ENCODE measurements at places on chromosomes 5 and 9.

- DNase-seq: no peak
Measured at GRCh38 chr9:100652850-100653249, 75.0 kb downstream of the CAVIN4 start.

- DNase-seq: no peak
Measured at GRCh38 chr9:131138676-131139075, 13.3 kb downstream of the NUP214 start.

DNA sequence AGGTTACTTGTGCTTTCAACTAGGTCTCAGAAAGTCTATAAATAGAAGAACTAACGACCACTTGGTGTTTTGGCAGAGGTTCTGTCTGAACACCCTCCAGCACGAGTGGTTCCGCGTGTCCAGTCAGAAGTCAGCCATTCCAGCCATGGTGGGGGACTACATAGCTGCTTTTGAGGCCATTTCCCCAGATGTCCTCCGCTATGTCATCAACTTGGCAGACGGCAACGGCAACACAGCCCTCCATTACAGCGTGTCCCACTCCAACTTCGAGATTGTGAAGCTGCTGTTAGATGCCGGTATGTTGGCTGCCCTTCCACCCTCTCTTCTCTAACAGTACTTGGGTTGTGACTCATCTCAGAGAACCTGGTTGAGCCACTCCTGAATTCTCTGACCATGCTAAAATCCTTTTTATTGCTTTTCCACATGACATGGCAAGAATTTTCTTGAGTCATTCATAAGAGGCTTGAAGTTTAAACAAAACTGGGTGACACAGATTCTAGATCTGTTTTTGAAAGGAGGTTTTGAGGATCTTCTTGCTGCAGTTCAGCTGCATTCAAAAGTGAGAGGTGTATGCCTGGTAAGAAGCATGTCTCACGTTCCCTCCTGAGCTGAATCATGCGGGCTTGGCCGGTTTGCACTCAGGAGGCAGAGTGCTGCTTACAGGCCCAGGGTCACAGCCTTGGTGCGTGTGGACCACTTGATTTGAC, 103.1 kb upstream of the DMRT1 start:
- DNase-seq: no peak

DNA sequence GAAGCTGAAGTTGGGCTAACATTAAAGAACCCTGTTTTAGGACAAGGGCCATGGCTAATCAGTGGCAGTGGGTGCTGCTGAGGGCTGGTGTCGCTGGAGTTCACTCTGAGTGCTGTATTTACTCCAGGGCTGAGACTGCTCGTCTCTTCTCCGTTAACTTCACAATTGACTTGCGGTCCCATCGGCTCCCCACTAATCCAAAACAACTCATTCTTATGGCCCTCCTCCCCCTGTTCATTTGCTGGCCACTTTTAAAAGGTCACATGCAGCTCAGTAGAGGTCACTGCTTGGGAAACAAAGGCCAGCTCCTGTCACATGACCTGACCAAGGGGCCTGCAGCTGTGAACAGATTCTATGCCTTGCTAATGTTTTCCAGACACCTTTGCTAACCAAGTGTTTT, 38.4 kb downstream of the PTCH1 start:
- DNase-seq: no peak

- DNase-seq: no peak
Measured at GRCh38 chr5:180646963-180647305, 2.5 kb downstream of the FLT4 start.

DNA sequence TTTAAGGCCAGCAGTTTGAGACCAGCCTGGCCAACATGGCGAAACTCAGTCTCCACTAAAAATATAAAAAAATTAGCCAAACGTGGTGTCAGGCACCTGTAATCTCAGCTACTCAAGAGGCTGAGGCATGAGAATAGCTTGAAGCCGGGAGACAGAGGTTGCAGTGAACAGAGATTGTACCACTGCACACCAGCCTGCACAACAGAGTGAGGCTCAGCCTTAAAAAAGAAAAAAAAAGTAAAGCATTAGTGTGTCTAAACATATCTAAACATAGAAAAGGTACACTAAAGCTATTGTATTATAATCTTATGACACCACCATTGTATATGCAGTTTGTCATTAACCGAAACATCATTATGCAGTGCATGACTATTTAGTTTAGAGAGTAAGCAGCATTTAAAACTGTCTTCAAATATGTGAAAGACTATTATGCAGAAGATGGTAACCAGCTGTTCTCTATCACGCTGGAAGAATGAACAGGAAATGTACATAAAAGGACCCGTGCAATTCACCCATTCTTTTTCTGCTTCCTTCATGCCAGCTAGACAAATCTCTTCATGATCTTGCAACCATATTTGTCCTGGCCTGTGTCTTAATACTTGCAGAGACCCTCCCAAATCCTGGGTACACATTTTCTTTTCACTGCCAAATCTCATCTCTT, 58.6 kb downstream of the ITGA1 start:
- DNase-seq: no peak

DNA sequence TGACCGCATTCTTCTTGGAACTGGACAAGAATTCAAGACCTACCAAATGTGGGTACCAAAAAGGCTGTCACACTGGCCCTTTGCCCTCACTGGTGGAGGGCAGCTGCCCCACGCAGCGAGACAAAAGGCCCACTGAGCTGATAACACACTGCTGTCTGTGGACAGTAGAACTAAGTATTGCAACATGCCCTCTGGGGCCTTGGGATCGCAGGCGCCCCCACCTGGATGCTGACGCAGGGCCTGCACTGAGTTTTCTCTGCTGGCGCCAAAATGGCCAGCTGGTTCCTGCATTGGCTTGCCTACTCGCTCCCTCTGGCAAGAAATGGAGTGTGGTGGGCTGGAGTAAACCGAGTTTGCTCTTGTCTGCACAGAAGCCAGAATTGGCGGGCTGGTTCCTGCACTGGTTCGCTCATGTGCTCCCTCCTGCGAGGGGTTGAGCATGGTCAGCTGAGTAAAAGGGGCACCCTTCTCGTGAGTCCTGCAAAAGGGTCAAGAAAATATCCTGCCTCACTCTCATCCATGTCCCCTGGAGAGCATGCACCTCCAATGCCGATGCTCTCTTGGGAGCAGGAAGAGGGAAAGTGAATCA, 55.7 kb downstream of the NXNL2 start:
- peak; percentile 23 for DNase-seq

DNA sequence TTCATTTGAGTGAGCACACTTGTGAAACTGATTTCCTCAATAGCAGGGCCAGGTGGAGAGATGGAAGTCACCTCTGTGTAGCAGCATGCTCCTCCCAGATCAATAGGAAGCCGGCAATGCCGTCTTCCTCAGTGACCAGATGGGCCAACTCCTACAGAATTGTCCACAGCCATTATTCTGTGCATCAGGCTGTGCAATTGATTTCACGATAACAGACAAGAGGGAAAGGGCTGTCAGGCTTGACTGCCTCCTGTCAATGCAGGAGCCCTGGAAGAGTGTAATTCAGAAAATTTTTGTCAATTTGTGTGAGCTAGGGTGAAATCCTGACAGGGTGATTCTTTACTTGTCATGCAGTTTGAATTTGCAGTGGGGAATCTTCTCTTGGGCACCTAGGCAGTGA, 838.4 kb upstream of the NUDT12 start:
- no peak for DNase-seq

- peak; percentile 61 for DNase-seq
Measured at GRCh38 chr5:58629271-58630159, 46.6 kb downstream of the RAB3C start.

GRCh38 chr9:33044677-33045282, 19.7 kb downstream of the DNAJA1 start:
- no peak for DNase-seq

GRCh38 chr9:134349936-134350335, 23.7 kb downstream of the RXRA start:
- no peak for DNase-seq

DNA sequence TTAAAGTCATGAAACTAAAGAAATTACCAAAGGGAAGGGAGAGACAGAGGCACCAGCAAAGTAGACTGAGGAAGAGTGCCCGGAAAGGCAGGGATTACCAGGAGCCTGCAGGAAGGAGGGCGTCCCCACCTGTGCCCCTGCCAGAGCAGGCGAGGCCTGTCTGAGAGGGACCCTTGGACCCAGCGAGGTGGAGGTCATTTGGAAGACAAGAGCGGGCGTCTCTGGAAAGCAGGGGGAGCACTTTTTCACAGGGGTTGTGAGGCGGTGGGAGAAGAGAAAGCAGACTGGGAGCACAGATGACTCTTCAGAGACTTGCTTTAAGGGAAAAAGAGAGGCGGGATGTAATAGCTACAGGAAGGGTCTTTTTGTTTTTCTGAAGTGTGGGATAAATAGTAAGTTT, 27.5 kb upstream of the SLC2A8 start:
- DNase-seq: no peak

DNA sequence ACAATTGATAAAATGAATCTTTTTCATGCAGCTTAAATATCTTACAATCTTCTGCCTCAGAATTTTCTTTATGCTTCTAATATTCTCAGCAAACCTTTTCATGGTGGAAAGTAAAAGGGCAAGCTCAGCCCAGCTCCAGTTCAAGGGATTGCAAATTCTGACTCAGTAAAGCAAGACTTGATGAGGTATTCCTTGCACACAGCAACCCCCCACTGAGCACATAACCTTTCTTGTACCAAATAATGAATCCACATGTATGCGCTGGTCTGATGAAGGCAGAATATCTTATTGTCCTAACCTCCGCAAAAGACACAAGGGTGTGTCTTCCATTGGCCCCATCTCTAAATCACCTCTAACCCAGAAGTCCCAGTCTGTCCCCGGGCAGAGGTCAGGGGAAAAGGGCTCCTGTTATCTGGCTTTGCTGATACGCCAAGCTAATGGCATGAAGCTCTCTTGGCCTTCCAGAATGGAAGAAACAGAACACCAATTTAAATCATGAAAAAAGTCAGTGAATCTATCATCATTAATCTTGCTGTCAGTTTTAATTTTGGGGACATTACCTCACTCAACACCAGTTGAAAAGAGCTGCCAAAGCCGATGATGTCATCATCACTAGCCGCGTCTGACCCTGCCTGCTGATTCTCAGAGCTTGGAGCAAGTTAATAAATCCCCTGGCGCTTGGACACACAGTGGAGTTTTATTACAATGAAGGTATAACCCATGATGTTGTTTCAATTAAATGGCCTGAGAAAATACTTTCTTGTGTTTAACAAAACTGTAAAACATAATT, 592.5 kb upstream of the CLINT1 start:
- no peak for DNase-seq

- DNase-seq: no peak
Measured at GRCh38 chr5:173237875-173238220, 2.8 kb upstream of the NKX2-5 start.

DNA sequence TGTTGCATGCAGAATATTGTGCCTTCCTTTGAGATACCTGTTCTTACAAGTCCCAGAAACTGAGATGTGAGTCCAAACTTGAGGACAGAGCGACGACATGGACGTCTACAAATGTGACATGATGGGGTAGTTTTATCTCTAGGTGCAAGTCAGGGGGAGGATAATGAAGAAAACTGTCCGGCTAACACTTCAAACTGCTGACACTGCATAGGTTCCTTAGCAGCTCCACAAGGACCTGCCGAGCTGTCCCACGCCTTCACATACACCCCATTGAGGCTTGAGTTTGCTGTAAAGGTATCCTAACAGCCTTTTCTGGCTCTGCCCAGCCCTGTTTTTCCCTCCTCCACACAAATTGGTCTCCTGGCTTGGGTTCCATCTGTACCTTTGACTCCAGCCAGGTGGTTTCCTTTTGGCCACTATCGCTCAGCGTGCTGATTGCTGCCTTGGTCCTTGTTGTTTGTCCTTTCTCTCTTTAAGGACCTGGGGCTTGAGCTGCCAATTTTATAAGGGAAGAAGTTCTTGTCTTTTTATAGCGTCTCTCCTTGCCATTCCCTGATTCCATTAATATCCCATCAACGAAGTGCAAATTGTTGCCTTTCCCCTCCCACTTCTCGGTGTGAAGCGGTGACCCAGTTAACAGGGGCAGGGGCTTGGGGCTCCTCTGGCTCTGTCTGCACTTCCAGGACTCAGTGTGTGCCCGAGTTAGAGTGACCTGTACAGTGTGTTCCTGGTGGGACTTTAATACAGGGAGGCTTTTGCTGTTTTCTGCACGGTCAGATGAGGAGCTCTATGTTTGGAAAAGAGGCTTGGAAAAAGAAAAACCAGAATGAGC, 100.3 kb downstream of the PCSK1 start:
- DNase-seq: no peak

GRCh38 chr9:92728831-92729734, 35.5 kb downstream of the BICD2 start:
- no peak for DNase-seq

DNA sequence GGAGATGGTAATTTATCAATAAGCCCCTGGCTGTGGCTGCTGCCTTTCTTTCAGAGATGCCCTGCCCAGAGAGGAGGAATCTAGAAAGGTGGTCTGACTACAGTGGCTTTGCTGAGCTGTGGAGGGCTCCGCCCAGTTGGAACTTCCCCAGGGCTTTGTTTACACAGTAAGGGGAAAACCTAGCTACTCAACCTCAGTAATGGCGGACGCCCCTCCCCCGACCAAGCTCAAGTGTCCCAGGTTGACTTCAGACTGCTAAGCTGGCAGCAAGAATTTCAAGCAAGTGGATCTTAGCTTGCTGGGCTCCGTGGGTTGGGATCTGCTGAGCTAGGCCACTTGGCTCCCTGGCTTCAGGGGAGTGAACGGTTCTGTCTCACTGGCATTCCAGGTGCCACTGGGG, 865.4 kb upstream of the ACO1 start:
- no peak for DNase-seq

- no peak for DNase-seq
Measured at GRCh38 chr5:24005384-24005783, 498.0 kb downstream of the PRDM9 start.

GRCh38 chr5:22070186-22070728, 782.9 kb downstream of the CDH12 start:
- DNase-seq: no peak

- DNase-seq: no peak
Measured at GRCh38 chr5:11390291-11390767, 513.9 kb downstream of the CTNND2 start.

- no peak for DNase-seq
Measured at GRCh38 chr5:71454913-71455312, 538 bp upstream of the BDP1 start.

- no peak for DNase-seq
Measured at GRCh38 chr9:37899041-37899440, 4.9 kb downstream of the SLC25A51 start.

- DNase-seq: no peak
Measured at GRCh38 chr5:148786456-148786855, 40.0 kb upstream of the ADRB2 start.

DNA sequence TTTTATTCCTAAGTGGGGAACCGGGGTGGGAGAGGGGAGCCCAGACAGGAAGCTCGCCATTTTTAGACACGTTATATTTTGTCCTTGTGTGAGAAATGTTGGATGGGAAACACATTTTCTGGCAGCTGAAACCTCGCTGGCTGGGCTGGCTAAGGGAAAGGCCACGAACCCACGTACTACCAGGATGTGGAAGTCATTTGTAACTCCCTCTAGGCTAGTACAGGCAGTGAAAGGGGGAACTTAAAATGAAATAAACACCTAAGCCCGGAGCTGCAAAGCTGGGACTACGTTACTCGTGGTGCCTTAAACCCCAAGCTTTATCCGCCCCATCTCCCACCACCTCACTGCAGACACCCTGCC, 42.5 kb downstream of the TMEM174 start:
- no peak for DNase-seq

GRCh38 chr5:35365758-35366157, 135.5 kb upstream of the PRLR start:
- DNase-seq: no peak

- DNase-seq: no peak
Measured at GRCh38 chr9:80049096-80049782, 477.5 kb downstream of the TLE4 start.

- peak; percentile 59 for DNase-seq
Measured at GRCh38 chr9:100473276-100474081, 530 bp downstream of the TMEFF1 start.

- peak; percentile 90 for DNase-seq
Measured at GRCh38 chr5:139272471-139273321, 20.8 kb upstream of the MATR3 start.

- DNase-seq: no peak
Measured at GRCh38 chr9:134571326-134571931, 70.2 kb upstream of the COL5A1 start.

Data from KBM-7 (cell line).